ENCODE measurements at places on chromosomes 2 and 18.

DNA sequence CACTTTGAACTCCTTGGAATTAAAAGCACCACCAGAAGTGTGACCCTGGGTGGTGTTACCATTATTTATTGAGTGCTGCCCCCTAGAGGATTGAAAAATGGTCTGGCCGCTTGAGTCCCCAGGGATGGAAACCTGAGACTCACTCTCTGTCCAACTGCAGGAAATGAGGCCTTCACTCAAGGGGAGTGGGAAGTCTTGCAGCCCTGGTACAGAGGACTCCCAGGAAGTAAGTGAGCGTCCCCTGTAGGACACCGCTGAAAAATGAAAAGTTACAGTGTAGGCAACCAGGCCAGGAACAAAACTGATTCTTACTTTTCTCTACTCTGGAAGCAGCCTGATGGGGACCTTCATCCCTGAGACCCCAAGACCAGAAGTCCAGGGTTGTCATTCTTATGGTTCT lies 2.2 kb upstream of the NRP2 start:
- peak; percentile 79 for DNase-seq

DNA sequence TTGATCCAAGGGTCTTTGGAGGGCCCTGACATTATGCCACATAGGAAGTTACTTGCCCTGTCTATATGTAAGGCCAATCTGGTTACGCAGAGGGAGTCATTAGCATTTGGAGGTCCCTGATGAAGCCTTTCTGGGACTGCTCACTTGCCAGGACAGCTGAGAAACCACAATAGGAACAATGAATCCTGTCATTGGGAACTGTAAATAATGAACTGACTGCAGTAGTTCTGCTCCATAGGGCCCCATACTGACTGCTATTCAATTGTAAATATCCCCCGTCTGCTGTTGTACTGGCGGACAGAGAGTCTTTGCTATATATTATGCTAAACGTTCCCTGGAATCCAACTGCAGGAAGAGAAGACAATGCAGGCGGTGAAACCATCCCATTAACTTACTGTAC lies 149.4 kb upstream of the DCC start:
- DNase-seq: no peak

GRCh38 chr2:27506587-27506986 lies 9.9 kb downstream of the GCKR start:
- DNase-seq: no peak

GRCh38 chr2:46117994-46118393 lies 179.2 kb upstream of the EPAS1 start:
- no peak for DNase-seq

GRCh38 chr2:26269571-26270158 lies 24.9 kb downstream of the HADHB start:
- no peak for DNase-seq

- no peak for DNase-seq
These were observed 298.7 kb upstream of the NRP2 start for GRCh38 chr2:205383601-205384000.

GRCh38 chr2:85893428-85894258 lies 4.9 kb upstream of the ST3GAL5 start:
- DNase-seq: no peak

DNA sequence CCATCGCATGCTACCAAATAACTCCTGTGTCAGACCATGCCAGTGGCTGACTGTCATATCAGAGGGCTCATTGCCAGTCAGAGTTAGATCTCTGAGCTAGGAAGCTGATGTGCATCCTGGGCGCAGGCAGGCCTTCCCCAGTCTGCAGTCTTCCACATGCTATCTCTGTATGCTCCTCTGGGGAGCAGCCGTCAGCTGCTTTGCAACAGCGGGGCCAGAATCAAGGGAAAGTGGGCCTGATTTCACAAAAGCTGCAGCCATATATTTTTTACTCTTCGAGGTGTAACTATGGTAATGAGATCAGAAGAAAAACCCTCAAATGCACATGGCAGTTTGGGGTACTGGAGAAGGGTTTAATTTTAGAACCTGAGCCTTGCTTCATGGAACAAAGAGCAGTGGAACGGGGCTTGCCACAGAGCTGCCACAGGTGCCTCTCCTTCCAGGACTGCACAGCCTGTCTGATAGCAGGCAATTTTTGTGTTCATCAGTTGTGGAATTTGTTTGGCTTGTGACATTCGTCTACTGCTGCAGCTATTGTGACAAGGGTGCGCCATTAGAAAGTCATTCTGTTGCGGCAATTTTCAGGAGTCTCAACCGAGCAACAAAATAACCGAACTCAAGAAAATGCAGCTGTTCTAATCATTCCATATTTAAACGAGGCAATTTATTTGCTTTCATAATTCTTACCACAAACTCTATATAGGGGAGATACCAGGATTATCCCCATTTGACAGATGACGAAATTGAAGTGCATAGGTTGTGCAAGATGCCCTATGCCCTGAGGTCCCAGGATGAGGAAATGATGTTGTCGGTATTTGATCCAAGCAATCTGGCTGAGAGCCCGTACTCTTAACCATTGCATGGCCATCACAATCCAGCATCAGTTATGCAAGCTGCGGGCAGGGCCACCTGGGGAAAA lies 109.6 kb upstream of the CYRIA start:
- peak; percentile 15 for DNase-seq

GRCh38 chr2:195408196-195408595 lies 248.8 kb upstream of the SLC39A10 start:
- DNase-seq: no peak

DNA sequence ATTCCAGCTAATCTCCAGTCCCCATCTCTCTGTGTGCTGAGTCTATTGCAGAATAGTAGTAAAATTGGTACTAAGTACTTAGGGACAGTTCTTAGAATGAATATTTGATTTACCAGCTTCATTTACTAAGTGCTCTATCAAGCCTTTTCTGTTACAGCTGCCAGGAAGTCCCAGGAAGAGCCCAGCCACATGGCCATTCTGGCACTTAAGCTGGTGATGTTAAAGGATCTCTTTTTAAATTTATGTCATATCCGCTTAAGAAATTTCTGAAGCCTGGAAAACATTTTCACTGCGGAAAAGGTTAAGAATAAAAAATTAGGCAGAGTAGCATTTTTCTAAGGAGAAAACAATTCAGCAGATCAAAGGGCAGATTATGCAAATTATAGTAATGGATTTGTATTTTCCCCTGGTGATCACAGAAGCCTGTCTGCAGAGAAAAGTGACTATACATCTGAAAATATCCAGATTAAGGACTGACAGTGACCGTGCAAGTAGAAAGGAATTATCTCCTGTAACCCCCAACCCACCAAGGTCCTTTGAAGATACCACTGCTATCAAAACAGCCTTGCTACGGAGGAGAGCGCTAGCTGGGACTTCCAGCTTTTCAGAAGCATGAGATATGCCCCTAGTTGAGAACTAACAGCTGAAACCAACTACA lies 260.8 kb downstream of the SH3BP4 start:
- no peak for DNase-seq

GRCh38 chr18:23982155-23983079 lies 32.1 kb upstream of the TTC39C start:
- no peak for DNase-seq

GRCh38 chr2:101080211-101081068 lies 70.7 kb downstream of the TBC1D8 start:
- DNase-seq: no peak

DNA sequence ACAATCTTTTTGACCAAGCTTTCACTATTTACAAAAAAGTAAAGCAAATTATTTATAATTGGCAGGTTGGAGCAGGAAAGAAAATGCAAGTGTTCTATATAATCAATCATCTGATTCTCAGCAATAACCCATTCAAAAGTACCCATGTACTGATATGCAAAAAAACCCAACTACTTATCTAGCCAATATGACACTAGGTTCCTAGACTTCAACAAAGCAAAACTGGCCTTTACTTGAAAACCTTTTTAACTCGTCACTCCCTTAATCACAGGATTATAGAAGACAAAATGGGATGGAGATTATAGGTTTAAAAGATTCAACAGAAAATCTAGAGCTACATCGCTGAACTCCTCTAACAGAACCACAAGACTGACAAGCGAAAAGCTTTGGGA lies 3.6 kb downstream of the TLK1 start:
- no peak for DNase-seq

DNA sequence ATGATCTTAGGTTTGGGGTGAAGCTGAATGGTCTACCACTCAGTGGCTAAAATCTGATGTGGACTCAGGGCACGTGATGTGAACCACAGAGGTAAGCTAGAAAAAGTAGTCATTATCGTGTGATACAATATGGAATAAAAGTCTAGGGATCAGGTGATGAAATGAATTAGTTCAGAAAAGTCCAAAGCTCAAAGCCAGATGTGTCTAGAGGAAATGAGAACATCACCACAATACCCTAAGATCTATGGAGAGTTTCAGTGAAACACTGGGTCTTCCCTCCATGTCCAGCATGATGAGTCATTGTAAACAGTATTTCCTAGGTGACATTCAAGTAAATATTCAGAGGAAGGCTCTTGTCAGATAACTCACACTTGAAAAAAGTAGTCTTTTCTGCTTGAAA lies 1257.4 kb upstream of the ZEB2 start:
- DNase-seq: no peak

- no peak for DNase-seq
These were observed 758.0 kb upstream of the NRXN1 start for GRCh38 chr2:51789918-51790317.

GRCh38 chr18:23523429-23524212 lies 20.3 kb downstream of the RMC1 start:
- DNase-seq: no peak

DNA sequence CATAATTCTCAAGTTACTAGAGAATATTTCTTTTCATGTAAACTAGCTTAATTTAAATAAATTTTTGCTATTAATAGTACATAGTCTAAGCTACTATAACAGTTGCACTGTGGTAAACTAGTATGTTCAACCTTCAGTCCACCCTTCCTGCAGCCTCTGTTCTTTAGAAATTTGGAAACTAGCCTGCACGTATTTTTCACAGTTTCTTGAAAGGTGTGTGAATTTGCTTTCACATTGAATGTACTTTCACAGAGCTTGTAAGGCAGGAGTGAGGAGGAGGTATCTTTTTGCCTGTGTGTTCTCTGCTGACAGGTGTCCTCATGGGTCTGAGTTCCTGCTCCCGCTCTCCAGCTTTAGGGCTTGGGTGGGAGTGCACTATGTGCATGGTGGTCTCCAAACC lies 117.5 kb downstream of the ATP9B start:
- DNase-seq: no peak

DNA sequence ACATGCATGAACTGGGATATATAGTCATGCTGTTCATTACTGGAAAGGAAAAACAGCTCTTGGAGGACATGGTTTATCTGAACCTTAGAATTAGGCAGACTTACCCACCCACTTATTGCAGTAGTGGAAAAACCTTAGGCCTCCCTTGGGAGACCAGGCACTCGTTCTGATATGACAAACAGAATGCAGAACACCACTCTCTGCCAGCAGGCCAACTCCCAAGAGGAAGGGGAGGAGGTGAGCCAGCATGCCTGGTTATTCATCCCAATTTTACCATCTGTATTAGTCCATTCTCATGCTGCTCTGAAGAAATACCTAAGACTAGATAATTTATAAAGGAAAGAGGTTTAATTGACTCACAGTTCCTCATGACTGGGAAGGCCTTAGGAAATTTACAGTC lies 17.5 kb downstream of the C18orf63 start:
- DNase-seq: no peak

- peak; percentile 83 for DNase-seq
These were observed 14.3 kb downstream of the IMPA2 start for GRCh38 chr18:11995445-11996189.

DNA sequence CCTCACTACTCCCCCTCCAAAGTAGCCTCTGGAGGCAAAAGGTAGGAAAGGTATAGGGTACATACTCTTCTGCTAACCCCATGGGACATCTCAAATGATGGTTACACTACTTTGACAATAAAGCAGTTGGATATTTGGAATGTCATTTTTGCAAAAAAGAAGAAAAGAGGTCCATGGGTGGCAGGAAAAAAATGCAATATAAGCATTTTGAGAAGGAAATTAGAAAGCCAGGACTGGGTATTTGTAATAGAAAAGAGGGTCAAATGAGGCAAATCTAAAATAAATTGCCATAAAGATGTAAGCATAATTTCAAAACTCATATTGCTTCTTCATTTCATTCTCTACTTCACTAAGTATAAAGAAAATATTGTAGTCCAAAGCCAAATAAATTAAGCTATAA lies 280.2 kb downstream of the NOL4 start:
- DNase-seq: no peak

DNA sequence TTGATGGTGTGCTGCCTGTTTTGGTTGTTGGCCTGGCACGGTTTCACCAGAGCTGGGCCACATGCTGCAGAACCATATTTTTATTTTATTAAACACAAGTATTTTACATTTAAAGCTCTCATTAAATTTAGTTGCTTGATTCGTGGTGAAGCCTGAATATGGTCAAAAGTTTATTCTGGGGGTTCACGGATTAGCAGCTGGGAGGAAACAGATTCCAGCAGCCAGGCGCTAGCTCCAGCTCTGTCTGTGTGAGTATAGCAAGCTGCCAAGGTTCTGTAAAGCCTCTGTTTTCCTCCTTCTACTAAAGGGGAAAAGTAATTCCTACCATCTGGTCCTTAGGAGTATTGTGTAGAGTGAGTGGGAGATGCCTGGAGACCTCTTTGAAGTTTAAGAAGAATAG lies 22.5 kb downstream of the GATA6 start:
- DNase-seq: no peak

DNA sequence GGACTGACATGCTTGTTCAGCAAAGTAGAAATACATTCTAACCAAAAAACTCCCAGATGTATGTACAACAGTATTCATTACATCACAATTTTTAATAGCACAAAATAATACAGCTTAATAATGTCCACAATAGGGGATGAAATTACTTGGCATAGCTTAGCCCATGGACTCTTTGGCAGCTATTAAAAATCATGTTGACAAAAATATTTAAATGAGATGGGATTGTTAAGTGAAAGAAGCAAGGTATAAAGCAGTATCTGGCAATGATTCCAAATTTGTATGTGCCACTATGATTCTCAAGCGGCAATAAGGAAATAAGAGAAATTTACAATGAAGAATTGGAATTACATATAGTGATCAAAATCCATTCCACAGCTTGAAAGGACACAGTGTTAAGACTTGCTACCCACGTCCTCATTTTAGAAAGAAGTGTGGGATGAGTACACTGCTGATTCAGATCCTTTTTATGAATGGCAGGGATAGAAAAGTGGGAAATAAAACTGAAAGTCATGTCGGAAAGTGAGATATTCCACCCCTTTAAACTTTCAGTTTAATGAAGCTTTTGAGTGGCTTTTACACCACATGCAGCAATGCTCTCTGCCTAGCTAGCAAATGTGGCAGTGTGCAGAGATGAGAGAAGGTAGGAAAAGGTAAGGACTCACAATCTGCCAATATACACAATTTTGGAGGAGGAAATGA lies 2.4 kb downstream of the GAREM1 start:
- no peak for DNase-seq

DNA sequence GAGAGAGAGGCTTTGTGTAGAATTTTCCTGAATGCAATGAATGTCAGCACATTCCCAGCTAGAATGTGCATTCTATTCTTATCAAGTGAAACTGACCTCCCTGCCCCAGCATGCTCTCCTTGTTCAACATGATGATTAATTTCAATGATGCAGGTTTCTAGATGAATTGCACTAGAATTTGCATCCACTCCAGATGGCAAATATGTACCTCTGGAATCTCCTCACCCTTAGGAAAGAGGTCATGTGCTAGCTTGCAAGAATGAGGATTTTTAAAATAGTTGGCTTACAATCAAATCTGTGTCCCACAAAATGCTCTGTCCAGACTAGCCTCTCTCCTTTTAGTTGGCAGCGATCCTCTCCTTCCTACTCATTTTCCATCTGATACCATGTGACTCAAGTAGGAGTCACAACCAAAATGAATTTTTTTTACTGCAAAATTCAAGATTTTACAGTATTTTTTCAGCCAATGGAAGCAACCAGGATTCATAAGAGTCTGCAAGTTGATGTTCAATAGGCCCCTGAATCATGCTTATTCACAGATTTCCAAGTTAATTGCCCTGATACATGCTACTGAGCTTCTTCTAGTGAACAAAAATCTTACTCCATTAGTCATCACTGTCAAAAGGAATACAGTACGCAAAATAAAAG lies 21.0 kb upstream of the STAT4 start:
- DNase-seq: no peak
